ENCODE measurements at places on chromosomes 2 and 18. TPM values are rescaled to one million over a fixed set of nuclear protein-coding genes. Genes with fewer than 3 reads are reported as not detected.

The R3HDM1 gene
- 28.0 TPM for total RNA-seq

The ANKAR gene
- 1.2 TPM for total RNA-seq

The UGT1A8 gene
- total RNA-seq: 0.06 TPM

The CROCC2 gene
- total RNA-seq: not detected

The HDAC4 gene
- total RNA-seq: 11.7 TPM

The PDCL3 gene
- total RNA-seq: 39.7 TPM

The RAX gene
- total RNA-seq: not detected

The IL36G gene
- not detected for total RNA-seq

The CD207 gene
- total RNA-seq: 0.07 TPM

The COL4A4 gene
- 1.9 TPM for total RNA-seq

The IL1R2 gene
- total RNA-seq: 1.0 TPM

The CAPN14 gene
- total RNA-seq: not detected

The LOXHD1 gene
- not detected for total RNA-seq

The DSC1 gene
- total RNA-seq: not detected

The EPB41L3 gene
- 0.41 TPM for total RNA-seq

The ANKRD30BL gene
- not detected for total RNA-seq

The SLC23A3 gene
- 0.75 TPM for total RNA-seq

The FSHR gene
- total RNA-seq: not detected

The IHH gene
- total RNA-seq: 0.50 TPM

The EHD3 gene
- 7.0 TPM for total RNA-seq

The IL36A gene
- total RNA-seq: not detected

The CCDC85A gene
- total RNA-seq: 0.39 TPM

The GYPC gene
- total RNA-seq: not detected

The PTGR3 gene
- total RNA-seq: 18.2 TPM

The C2orf78 gene
- not detected for total RNA-seq

The MYOM1 gene
- total RNA-seq: 0.13 TPM

The LGALSL gene
- 12.0 TPM for total RNA-seq

The SPP2 gene
- total RNA-seq: not detected

The SERPINB11 gene
- total RNA-seq: not detected

The ZNF397 gene
- total RNA-seq: 3.3 TPM

The TWIST2 gene
- total RNA-seq: 12.1 TPM
